ENCODE measurements at places on chromosomes 12 and 14. TPM values are rescaled to one million over a fixed set of nuclear protein-coding genes. Genes with fewer than 3 reads are reported as not detected.

Gene NR2C1
- total RNA-seq, result 24.6 TPM

Gene KLHL33
- total RNA-seq, result not detected

Gene MORN3
- total RNA-seq, result 0.17 TPM

Gene ADAMTS20
- not detected for total RNA-seq

Gene DENND5B
- total RNA-seq, result 13.0 TPM

Gene MYF6
- total RNA-seq, result not detected

Gene CLIP1
- 34.0 TPM for total RNA-seq

Gene SLC39A5
- not detected for total RNA-seq

Gene BDKRB2
- 1.1 TPM for total RNA-seq

Gene TMEM30B
- 0.30 TPM for total RNA-seq

Gene SLC8A3
- total RNA-seq, result not detected

Gene SSPN
- 0.39 TPM for total RNA-seq

Gene OR4E2
- not detected for total RNA-seq

Gene RBP5
- total RNA-seq, result not detected

Gene SMOC1
- total RNA-seq, result 17.8 TPM

Gene DPPA3
- not detected for total RNA-seq

Gene TRHDE
- 0.18 TPM for total RNA-seq

Gene ATXN7L3B
- total RNA-seq, result 13.1 TPM

Gene PLEKHG7
- total RNA-seq, result not detected

Gene NEUROD4
- total RNA-seq, result not detected

Gene ADAM21
- not detected for total RNA-seq

Gene TMEM179
- total RNA-seq, result 0.38 TPM

Gene TAS2R31
- total RNA-seq, result not detected
